Cerebellar nuclear complex (tissue), 1 donor: ENCODE measurements at places on chromosomes 7 and 10.

DNA sequence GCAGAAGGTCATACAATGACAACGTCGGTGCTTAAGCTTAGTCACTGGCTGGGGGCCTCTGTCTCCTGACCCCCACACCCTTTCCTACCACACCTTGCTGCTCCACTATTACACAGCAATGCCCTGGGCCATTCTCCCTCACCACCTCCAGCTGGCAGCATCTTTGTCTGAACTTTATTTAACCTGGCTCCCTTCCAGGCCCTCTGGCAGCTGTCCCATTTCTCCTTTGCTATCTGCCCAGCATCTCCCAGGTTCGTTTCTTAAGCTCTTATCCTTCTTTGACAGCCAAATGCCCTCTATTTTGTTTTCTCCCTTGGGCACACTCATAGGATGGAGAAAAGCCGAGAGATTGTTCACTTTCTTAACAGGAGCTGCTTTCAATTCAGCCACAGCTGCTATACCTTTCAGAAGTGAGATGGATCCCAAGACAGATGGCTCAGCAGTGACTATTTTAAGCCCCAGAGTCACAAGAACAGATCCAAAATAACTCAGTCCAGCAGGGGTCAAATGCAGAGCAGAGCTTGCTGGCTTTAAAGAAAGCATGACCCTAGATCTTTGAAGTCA is 1277.1 kb upstream of the AUTS2 start:
- no peak for DNase-seq

GRCh38 chr7:27172823-27173510 is 1.2 kb downstream of the HOXA10 start:
- DNase-seq = no peak

GRCh38 chr10:35961501-35961900 is 319.4 kb upstream of the FZD8 start:
- no peak for DNase-seq

DNA sequence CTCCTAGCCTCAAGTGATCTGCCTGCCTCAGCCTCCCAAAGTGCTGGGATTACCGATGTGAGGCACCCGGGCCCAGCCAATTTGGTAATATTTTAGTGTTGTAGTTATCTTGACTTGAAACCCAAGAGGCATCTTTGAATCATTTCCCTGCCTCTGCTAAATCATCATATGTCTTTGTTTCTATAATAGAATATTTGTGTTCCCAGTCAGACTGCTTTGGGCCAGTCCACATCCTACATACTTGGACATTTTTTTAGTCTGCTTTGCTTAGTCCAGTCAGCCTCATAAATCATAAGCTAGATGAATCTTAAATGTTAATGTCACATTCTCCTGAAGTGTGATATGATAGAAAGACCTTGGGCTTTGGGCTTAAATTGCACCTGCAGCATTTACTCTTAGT is 5.9 kb downstream of the STAM start:
- no peak for DNase-seq

- no peak for DNase-seq
Observed at GRCh38 chr7:155901176-155901575, 88.9 kb upstream of the SHH start.

GRCh38 chr10:5078547-5079180 is 15.6 kb upstream of the AKR1C3 start:
- no peak for DNase-seq

DNA sequence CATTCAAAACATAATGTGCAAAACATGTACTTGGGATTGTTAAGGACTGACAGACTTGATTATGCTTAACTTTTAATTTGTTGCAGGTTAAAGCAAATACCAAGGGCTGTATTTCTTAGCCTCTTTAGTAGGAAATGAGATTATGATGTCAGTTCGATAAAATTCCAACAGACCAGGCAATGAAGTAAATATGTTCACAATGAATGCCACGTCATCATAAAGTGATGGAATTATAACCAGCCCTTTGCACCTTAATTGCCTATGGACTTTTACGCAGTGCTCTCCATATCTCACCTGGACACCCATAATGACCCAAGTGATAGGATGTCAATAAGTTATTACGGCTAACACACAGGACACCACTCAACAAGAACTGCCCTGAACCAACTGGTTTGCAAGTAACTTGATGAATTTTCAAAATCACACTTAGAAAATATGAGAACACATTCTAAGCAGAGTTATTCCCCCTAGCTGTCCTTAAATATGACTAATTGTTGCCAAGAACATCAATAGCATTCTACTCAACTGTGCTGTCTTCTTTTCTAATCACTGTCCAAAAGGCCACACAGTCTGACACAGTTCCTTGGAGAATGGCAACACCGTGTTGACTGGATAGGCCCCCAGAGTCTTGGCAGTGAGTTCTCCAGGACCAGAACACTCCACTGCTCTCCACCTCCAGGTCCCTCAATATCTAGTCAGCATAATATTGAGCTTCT is 115.0 kb downstream of the CHCHD3 start:
- no peak for DNase-seq

DNA sequence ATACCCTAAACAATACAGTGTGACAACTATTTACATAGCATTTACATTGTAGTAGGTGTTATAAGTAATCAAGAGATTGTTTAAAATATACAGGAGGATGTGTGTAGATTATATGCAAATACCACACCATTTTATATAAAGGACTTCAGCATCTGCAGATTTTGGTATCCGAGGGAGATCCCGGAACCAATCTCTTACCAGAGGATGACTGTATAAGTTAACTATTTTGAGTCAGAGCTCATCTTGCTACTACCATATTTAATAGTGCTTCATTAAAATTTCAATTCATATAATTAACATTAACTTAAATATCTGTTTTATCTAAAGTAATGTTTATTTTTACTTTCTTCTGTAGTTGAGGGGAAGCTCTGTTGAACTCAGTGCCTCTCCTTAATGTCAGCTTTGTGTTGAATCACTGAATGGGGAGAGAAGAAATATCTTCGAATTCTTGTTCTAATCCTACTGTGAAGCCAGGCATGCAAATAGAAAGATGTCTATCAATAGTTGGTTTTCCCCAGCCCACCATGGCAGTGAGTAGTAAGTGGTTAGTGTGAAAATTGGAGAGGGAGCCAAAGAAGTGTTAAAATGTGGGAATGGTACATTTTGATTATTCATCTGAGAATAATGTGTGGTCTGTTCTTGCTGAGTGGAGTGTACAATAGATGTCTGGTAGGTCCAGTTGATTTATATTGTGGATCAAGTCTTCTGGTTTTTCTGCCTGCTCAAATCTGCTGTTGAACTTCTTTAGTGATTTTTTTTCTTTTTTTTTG is 90.1 kb upstream of the CYP26C1 start:
- DNase-seq = no peak

GRCh38 chr10:89643431-89643811 is 1.6 kb downstream of the PANK1 start:
- no peak for DNase-seq

GRCh38 chr7:93877742-93878141 is 12.8 kb downstream of the TFPI2 start:
- DNase-seq = no peak

DNA sequence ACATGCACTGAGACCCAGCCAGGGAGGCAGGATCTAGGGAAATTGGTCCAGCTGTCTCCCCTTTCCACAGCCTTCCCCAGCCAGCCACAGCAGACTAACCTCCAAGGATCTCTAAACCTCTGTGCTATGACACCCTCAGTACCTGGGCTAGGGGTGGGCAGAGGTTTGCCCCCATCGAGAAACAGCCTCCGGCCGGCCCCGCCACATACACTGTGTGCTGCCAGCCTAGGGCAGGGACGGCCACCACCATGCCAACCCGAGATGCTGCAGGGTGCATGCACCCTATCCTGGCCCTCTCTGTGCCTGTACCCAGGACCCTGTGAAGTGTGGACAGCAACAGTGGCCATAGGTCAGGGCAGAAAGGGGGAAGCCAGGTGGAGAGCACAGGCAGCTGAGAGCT is 58.1 kb downstream of the PARP12 start:
- no peak for DNase-seq

- DNase-seq = no peak
Observed at GRCh38 chr10:93138113-93138870, 64.6 kb downstream of the CYP26A1 start.

DNA sequence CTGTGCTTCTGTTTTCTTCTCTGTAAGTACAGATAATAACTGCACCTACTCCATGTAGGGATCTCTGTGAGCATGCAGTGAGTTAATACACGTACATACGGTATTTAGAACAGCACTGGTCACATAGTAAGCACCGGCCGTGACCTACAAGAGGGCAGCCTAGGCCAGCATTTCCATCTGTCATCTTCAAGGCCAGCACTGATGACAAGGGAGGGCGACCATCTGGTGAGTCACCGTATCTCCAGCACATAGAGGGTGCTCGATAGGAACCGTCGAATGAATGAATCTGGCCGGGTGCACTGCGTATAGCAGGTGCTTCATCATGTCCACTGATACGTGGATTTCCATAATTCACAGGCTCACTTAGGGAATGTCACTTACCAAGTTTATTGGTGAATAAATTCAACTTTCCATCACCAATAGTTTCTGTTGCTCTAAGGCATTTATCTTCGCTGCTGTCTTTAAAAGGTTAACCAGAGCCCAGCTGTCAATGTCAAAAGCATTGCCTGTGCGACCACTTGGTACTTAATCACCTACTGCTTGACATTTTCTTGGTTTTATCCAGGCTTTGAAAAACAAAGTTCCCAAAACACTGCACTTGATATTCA is 8.3 kb downstream of the NOD1 start:
- peak; percentile 29 for DNase-seq

GRCh38 chr7:151143261-151144015 is 24.1 kb downstream of the GBX1 start:
- DNase-seq = no peak

DNA sequence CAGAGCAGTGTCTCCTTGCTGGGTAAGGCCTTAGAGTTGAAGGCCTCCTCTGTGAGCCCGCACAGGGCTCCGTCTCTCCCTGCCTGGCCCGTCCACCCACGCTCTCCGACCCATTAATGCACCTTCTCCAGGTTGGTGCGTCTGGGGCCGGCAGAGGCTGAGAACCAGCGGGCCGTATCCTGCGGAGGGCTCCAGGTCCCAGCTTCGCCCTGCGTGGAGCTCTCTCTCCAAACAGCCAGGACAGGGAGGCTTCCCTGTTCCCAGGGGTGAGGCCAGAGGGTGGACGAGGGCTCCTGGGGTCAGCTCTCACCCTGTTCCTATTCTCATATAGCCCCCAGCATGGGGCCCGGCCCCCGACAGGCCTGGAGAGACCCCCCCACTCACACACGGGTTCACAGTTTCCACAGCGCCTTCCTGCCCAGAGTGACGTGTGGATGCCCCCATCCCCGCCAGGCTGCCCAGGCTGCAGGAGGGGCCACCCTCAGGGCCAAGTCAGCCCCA is 34.6 kb downstream of the GET4 start:
- no peak for DNase-seq

DNA sequence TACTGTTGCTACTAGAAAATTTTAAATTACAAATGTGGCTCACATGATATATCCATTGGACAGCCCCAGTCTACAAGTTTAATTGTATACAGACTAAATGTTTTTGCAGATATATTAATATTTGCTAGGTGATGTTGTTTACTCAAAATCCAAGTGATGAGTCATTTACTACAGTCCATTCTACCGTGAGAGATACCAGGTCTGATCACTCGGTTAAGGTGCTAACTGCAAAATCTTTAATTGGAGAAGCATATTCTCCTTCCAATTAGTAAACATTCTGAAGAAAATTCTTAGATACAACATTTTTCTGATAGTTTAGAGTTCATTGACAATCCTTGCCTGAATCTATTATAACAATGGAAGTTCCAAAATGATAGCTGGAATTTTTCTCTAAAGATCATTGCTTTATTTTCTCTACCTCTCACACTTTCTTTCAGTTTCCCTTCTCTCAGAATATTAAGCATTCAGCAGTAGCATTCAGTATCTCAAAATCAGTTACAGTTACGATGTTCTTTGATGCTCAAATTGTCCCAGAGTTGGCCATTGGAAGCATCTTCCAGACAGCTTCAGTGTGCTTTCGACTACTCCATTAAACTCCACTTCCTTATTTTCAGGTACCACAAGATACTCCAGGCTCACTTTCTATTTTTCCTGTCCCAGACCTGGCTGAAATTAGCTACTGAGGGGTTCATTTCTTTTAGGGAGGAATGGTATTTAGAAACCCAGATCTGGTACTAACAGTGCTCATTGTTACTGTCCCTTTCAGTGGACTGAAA is 2.3 kb downstream of the ABCB1 start:
- DNase-seq = no peak

- no peak for DNase-seq
Observed at GRCh38 chr10:63711361-63711760, 190.2 kb downstream of the REEP3 start.

DNA sequence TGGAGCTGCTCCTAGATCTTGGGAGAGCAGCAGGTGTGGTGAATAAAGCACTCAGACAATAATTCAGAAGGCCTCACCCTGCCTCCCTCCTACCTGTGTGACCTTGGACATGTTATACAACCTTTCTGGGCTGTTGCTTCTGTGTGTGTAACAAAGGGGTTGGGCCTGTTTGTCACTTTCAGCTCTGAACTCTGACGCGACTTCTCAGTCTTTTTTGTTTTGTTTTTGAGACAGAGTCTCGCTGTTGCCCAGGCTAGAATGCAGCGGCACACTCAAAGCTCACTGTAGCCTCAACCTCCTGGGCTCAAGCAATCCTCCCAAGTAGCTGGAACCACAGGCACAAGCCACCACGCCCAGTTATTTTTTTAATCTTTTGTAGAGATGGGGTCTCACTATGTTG is 89.3 kb downstream of the DNMBP start:
- DNase-seq = no peak

- no peak for DNase-seq
Observed at GRCh38 chr7:136128050-136128449, 150.9 kb upstream of the MTPN start.

DNA sequence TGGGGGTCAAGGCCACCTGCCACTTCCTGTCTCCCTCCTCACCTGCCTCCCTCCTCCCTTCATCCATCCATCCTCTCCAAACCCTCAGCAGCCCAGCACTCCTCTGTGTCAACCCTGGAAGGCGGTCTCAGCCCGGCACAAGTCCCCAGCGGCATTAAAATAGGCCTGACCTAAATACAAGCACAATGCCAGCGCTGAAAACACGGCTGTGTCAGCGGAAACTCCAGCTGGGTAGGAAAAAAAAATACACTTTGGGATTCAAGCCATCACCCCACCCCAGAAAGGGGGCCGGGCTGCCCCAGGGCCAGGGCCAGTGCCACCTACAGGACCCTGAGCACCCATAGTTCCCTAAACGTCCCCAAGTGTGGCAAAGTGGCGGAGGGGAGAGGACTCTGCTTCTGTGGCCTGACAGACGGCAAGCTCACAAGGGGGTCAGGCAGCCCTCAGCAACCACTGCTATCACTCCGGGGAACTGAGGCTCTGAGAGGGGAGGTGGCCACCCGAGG is 22.7 kb upstream of the GTF2IRD1 start:
- DNase-seq = no peak

GRCh38 chr7:116331020-116331419 is 120.7 kb downstream of the TES start:
- no peak for DNase-seq

DNA sequence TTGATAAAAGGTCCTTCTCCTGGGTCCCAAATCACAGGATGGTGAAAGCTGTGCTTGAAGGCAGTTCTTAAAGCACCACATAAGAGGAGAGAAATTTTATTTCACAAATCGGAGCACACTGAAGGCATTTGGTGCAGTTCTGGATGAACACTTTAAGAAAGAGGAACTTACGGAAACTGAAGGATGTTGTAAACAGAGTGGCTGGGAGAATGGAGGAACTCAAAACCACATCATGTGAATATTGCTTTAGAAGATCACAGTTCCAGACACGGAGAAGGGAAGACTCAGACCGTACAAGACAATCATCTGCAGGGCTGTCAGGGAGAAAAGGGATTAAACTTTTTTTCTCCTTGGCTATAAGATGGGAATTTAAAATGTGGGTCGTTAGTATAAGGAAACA is 9.0 kb upstream of the GPR141 start:
- no peak for DNase-seq

- DNase-seq = no peak
Observed at GRCh38 chr10:93630625-93631557, 18.6 kb downstream of the PDE6C start.
